ENCODE measurements at places on chromosomes 1 and 21. TPM values are rescaled to one million over a fixed set of nuclear protein-coding genes. Genes with fewer than 3 reads are reported as not detected.

DNA sequence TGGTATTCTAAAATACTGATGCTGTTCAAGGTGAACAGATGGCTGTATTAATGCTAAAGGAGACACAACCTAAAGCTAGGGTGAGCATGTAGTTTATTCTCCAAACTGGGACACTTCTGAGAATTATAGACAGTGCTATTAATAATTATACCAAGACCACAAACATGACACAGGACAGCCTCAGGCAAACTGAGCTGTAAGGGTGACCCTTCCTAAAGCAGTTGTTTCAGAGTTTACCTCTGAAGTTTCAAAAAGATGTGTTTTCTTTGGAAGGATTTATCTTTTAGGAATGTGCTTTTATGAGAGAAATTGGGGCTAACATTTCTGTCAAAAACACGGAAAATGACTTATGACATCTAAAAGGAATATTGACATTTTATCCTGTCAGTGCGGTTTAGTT, 68.8 kb downstream of the RPS6KC1 start:
- H3K4me1 ChIP-seq = peaks cover 4% of the 10 kb centered on the region
- H3K27ac ChIP-seq = no peak overlapping the region
- no peak for DNase-seq
- H3K4me3 ChIP-seq = no peak overlapping the region
- no peaks in the 10 kb centered on the region for H3K27me3 ChIP-seq
- no peaks in the 10 kb centered on the region for H3K36me3 ChIP-seq

- H3K4me3 ChIP-seq = no peak overlapping the region
- peak; percentile 98 for DNase-seq
- H3K36me3 ChIP-seq = no peaks in the 10 kb centered on the region
- peak overlapping the region; percentile 69 for H3K27ac ChIP-seq
- no peaks in the 10 kb centered on the region for H3K27me3 ChIP-seq
Measured at GRCh38 chr1:24018611-24019580, 38.8 kb upstream of the SRSF10 start.

DNA sequence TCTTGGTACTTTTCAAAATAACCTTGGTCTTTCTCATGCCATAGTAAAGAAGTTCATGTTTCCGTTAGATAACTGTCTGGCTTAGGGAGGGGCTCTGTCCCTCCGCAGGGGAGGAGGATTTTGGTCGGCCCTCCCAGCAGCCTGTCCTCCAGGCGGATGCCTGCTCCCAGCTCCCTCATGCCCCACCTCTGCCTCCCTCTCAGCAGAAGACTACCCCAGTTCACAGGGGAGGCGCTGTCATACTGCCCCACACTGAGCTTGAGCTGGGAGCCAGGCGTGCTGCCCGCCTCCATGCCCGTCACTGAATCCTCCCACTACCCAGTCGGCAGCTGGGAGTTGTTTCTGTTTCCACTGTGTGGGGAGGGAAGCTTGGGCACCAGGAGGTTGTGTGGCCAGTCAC, 127.3 kb downstream of the CAMTA1 start:
- H3K36me3 ChIP-seq = no peaks in the 10 kb centered on the region
- no peak for DNase-seq
- no peak overlapping the region for H3K4me3 ChIP-seq
- no peaks in the 10 kb centered on the region for H3K4me1 ChIP-seq
- H3K27ac ChIP-seq = no peak overlapping the region
- H3K27me3 ChIP-seq = no peaks in the 10 kb centered on the region

GRCh38 chr21:46368533-46369285, 44.8 kb downstream of the PCNT start:
- H3K27me3 ChIP-seq = no peaks in the 10 kb centered on the region
- DNase-seq = no peak
- H3K4me3 ChIP-seq = no peak overlapping the region
- no peak overlapping the region for H3K27ac ChIP-seq

DNA sequence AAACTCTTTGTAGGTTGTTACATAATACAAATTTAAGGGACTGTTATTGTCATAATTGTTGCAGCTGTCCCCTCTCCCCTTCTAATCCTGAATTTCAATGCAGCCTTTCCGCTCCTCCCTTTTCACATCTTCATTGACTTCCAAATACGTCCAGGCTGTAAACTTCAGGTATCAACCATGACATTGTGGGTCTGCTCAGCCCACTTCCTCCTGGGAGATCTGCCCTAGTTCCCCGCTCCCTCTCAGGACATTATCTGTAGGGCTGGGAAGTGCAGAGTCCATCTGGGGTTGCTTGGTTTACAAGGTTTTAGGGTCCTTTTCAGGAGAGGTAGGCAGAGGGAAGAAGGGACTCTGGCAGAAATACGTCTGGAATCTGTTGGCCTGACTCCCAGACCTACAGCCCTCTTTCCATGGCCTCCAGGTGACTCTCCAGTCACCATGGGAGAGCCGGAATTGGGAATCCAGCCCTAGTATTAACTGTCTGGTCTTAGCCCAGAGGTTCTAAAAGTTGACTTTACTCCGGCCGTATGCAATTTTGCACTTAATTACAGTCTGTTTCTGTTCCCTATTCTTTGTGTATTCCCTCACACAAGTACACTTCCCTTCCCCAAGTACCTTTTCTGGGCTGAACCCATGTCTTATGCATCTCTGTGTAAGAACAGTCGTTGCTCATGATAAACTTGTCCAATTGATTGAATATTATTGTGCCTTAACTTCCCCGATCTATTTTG, 4.7 kb upstream of the DENND2D start:
- H3K4me3 ChIP-seq = no peak overlapping the region
- peak overlapping the region; percentile 94 for H3K27ac ChIP-seq
- no peaks in the 10 kb centered on the region for H3K36me3 ChIP-seq
- no peak for DNase-seq

Gene OR2T29
- polyA plus RNA-seq = not detected

Gene WNT4
- 17.6 TPM for polyA plus RNA-seq

All from pancreas (tissue), 10 donors.